Activated naive CD4-positive, alpha-beta T cell (primary cell): ENCODE measurements at places on chromosomes 5 and 9.

DNA sequence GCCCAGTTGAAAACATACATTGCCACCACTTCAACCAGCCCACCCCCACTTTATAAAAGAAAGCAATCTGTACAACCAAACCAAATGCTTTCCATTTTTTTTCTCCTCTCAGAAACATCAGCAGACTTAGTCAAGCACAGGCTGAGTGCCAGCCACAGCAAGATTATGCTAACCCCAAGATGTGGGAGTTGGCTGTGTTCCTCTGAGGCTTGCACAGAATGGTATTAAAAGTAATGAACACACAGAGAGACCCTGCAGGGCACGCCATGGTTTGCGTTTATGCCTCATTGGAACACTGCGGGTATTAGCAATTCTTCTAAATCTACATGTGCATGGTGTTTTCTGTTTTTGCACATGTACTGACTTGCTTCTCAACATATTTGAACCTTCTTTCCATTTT lies 419.9 kb upstream of the GRAMD2B start:
- DNase-seq = no peak

- no peak for DNase-seq
These were observed 456.5 kb downstream of the CDH18 start for GRCh38 chr5:19531374-19531952.

- DNase-seq = no peak
These were observed 2.4 kb upstream of the TPRN start for GRCh38 chr9:137202966-137203365.

DNA sequence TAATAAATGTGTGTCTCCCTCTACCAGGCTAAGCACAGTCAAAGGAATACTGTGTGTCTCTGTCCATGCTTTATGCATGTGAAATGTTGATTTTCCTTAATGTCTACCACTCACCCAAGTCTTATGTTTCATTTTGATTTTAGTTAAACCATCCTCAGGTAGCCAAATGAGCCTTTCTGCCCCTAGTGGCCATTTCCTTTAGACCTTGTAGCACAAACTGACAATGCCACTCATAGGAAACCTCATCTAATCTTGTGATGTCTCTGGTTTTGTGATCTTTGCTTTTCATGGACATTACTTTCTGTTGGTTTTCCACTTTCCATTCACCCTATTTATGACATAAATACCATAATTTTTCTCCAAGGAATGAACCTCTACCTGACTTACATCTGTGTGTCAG lies 820.8 kb downstream of the MAT2B start:
- DNase-seq = no peak
